ENCODE measurements at places on chromosomes 4 and X.
A peak's percentile ranks its signal among the peaks of the same experiment; 100 is the strongest.

- DNase-seq = no peak
Observed at GRCh38 chr4:165489786-165490185, 111.0 kb downstream of the CPE start.

DNA sequence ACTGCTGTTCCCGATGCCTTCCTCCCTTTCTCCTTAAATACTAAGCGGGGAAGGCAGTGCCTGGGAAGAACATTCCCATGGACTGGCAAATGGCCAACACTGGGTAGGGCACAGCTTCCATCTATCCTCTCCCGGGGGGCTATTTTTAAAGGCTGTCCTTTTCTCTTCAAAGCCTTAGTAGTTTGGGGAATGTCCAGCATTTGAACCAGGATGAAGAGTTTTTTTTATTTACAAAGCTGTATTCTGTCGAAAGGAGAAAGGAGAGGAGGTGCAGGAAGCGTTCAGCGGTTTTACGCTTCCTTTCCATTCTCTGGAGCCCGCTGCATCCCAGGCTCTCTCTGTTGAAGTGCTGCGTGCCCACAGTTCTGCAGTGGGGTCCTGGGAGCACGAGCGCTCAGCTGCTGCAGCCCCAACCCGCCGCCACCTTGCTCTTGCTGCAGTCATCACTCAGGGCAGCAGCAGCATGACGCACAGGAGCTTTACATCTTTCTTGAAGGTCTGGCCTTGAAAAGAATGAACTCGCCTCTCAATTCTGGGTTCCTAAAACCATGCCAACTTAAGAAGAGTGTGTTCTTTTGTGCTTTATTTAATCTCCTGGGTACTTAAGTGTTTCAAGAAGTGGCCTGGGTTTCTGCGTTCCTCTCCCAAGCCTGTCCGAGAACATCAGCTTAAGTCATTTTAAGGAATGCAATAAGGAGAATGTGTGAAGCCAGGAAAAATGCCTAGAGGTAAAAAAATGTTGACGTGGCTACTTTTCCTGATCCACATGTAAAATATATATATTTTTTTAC is 427.2 kb downstream of the MAPK10 start:
- no peak for DNase-seq

DNA sequence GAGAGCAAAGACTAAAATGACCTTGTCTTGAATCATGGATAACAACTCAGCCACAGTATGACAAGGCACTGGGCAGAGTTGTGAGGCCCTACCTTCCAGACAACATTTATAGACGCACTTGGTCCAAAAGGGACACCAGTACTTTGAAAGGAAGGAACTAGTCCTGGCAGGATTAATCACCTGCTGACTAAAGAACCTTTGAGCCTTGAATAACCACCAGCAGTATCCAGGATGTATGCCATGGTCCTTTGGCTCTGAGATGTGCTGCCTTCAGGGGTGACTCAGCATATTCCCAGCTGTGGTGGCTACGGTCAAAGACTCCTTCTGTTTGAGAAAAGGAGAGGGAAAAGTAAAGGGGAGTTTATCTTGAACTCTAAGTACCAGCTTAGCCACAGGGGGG is 118.1 kb upstream of the PRR32 start:
- DNase-seq = no peak

DNA sequence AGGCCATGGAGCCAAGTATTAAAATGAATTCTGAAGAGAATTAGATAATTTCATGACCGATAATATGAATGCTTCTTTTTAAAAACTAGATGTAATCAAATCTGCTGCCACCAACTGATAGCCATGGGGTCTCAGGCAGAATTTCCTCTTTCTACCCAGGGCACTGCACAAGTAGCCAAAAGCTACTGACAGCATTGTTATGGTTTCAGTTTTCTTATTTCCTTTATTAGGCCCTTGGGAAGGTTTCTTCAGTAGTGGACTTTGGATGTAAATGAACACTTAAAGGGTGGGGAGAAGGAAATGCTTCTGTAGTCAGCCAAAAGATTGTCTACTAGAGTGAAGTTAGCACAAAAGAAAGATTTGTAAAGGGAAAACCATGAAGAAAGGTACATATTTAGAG is 686.0 kb downstream of the ADGRL3 start:
- DNase-seq = no peak

- DNase-seq = no peak
Observed at GRCh38 chr4:88911246-88912212, 145.5 kb downstream of the FAM13A start.

DNA sequence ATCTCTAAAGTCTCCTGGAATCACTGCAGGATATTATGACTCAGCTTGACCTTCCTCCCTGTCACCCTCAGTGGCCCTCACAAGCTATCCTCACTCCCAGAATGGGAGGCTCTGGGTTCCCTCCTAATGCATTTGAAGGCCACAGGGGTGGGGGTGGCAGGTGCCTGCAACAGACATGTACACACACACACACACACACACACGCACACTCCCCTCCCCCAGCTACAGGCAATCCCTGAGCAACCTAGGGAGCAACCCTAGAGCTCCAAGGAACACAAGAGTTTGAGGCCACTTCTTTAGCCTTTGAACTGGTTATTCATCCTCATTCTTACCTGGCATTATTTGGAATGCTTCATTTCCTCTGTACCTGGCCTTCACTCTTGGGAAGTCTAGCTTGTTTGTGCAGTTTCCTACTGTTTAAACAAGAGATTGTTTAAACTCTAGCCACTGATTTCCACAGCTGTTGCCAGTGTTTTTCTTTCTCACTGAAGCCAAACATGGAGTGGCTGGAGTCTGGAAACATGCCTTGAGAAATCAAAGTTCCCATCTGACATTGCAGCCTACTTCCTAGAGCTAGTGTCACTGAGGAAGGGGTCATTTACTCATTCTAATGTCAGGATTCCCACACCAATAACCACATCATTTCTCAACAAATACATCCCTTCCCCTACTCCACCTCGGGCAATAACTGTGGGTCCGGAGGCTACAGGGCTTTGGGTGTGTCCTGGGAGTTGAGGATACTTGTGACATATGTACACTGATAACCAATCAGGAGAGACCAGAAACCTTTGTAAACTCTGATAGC is 37.7 kb downstream of the MAOA start:
- DNase-seq = no peak

DNA sequence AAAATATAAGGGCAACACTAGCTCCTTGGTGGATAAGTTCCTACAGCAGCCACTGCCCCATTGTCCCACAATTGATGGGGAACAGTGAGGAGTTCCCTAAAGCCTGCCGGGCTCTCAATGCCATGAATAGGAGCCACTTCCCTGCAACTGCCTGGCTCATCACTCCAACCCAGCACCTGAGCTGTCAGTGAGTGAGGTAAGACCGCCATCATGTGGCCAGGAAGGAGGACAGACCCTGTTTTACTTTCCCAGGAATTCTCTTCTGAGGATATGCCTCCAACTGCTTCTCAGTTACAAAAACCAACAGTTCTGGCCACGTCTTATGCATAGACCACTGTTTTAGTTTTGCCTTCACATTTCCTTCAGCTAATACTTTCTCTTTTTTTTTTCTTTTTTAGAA is 45.5 kb downstream of the SRPX start:
- DNase-seq = no peak

DNA sequence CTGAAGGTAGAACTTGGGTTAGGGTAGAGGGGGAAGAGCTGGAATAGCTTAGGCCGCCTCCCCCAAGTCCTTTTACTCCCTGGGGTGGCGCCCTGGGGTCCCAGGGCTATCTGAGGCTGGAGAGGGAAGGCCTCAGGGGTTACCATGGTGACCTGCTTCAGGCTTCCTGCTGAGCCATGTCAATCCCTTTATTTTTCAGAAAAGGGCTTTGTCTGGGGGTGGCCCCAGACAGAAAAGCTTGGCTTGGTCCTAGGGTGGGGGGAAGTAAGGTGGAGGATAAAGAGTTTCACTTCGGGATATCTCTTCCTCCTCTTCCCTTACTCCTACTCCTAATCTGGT is 6.3 kb downstream of the EFNB1 start:
- no peak for DNase-seq

GRCh38 chrX:49106930-49107329 is 16.6 kb downstream of the GPKOW start:
- peak; percentile 8 for DNase-seq

DNA sequence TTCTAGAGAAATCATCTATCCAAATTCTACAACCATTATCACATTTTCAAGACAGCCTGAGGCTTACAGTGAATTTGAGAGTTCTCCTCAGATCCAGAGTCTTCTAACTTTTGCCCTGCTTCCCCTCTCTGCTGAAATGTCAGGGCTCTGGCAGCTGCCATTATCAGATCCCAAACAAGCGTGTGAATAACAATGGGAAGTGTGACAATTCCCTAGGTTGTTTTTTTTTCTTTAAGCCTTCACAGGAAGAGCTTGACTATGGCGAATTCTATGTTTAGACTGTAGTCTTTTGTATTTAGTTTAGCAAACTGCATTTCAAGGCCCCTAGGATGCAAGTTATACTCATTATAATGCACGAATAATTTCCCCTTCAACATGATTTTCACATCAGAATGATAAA is 61.3 kb upstream of the KDR start:
- no peak for DNase-seq

DNA sequence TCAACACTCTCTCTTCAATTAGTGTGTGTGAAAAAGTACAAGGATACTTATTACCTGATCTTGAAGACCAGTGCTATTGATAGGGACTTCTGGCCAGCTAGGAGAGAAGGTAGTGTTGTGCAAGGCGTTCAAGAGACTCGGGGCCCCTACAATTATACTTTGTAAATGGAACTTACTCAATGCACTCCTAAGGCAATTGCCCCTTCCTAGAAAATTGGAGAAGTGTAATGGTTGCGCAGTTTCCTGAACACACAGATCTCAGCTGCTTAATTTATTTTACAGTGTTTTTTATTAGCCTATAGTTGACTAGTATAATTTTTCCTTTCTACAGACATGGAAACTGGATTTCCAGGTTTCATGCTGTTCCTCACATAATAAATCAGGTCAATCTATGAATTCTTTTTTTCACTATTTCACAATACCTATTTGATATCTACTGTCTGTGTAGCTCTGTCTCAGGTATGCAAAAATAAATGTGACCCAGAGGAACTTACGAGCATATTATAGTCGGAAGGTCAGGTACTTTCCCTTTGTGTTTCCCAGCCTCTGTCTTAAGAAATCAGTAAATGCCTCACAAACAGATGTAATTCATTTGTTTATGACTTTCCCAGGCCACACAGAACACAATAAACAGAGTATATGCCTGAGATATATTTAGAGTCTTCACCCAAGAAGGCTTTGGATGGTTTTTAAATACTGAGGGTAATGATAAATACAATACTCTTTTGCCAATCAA is 89.1 kb upstream of the TET2 start:
- DNase-seq = no peak

GRCh38 chrX:67893931-67894330 is 350.1 kb downstream of the AR start:
- no peak for DNase-seq

DNA sequence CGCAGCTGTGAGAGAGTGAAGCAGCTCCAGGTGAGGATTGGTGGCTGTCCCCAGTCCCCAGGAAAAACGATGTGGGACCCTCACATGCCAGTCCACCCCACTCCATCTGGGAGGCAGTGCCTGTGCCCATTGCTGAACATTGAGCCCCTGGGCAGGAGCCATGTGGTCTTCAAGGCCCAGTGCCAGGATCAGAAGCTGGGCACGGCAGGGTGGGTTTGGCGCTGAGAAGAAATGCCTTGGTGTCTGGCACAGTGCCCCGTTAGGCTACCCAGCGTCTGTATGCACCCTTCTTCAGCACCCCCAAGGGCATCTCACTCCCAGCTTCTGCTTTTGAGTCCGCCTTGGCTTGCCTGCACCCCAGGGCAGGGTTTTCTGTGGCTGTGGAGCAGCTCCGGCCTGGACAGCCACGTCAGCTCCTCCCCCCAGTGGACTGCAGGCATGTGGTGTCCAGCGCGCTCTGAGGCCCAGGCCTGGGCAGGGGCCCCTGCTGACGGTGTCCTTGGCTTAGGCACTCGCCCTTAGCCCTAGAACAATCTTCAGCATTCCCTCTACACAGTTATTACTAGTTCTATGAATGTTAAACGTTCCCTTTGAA is 28.6 kb downstream of the RGS12 start:
- no peak for DNase-seq

- DNase-seq = peak; percentile 65
Observed at GRCh38 chr4:3114377-3114776, 39.9 kb downstream of the HTT start.

DNA sequence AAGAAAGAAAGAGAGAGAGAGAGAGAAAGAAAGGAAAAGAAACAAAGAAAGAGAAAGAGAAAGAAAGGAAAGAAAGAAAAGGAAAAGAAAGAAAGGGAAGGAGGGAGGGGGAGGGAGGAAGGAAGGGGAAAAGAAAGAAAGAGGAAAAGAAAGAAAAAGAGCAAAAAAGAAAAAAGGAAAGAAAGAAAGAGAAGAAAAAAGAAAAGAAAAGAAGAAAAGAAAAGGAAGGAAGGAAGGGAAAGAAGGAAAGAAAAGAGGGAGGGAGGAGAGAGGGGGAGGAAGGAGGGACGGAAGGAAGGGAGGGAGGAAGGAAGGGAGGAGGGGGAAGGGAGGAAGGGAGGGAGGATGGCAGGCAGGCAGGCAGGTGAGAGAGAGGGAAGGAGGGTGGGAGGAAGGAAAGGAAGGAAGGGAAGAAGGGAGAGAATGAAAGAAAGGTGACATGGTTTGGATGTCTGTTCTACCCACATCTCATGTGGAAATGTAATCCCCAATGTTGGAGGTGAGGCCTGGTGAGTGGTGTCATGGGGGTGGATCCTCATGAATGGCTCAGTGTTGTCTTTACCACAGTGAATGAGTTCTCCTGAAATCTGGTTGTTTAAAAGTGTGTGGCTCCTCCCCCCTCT is 83.0 kb upstream of the DCLK2 start:
- DNase-seq = no peak

GRCh38 chrX:3493605-3494004 is 147.2 kb upstream of the MXRA5 start:
- DNase-seq = no peak

GRCh38 chrX:100710816-100711215 is 21.1 kb downstream of the SYTL4 start:
- DNase-seq = no peak

All from AG09309 (cell line).